NCI-H774 (cell line): ENCODE measurements at places on chromosomes 2 and 18.

DNA sequence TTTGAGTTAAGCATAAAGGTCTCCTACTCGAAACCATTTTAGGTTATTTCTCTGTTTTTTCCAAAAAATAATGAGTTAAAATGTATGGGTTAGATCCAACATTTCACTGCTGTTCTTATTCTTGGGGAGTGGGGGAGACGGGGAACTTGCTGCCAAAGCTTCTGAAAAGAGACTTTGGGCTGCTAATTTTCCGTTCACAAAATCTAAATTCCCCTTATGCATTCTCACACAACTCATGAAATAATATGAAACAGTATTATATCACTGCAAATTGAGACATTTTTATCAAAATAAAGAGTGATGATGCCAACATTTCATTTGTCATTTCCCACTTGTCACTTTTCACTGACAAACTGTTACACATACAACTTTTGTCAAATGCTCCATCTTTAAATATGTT lies 7.8 kb downstream of the SATB2 start:
- no peak for DNase-seq

DNA sequence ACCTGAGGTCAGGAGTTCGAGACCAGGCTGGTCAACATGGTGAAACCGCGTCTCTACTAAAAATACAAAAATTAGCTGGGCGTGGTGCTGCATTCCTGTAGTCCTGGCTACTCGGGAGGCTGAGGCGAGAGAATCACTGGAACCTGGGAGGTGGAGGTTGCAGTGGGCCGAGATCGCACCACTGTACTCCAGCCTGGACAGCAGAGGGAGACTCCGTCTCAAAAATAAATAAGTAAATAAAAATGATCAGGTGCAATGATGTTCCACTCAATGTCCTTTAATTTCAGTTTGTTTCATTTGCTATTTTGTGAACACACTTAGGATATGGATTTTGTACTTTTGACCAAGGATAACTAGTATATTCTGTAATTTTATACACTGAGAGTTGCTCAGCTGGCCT lies 9.3 kb downstream of the HADHA start:
- no peak for DNase-seq

DNA sequence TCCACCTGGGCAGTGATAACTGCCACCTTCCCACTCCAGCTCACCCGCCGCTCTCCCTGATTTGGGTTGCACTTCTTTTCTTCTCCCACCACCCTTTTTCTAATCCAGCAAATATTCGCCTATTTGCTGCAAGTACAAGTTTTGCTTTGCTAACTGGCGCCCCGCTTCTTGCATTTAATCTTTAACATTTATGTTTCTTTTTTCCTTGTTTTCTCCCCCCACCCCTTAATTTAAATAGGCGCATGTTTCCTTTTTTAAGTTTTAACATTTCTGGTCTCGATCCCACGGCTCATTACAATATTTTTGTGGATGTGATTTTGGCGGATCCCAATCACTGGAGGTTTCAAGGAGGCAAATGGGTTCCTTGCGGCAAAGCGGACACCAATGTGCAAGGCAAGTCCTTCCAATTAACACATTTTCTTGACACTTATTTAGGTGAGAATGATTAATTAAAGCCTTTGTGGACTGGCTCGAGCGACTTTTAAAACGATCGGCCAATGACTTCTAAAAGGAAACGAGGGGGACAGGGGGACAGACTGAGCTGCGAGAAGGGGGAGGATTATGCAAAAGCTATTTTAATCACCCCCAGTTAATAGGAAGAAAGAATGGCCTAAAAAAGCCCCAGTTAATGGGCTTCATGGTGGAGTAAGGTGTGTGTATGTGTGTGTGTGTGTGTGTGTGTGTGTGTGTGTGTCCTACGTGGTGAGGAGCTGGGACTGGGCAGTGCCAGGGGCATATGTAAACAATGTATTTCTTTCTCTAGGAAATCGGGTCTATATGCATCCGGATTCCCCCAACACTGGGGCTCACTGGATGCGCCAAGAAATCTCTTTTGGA lies 1.6 kb downstream of the TBR1 start:
- no peak for DNase-seq

- DNase-seq, result no peak
These were observed 31.5 kb upstream of the NCKAP5 start for GRCh38 chr2:133599811-133600210.

DNA sequence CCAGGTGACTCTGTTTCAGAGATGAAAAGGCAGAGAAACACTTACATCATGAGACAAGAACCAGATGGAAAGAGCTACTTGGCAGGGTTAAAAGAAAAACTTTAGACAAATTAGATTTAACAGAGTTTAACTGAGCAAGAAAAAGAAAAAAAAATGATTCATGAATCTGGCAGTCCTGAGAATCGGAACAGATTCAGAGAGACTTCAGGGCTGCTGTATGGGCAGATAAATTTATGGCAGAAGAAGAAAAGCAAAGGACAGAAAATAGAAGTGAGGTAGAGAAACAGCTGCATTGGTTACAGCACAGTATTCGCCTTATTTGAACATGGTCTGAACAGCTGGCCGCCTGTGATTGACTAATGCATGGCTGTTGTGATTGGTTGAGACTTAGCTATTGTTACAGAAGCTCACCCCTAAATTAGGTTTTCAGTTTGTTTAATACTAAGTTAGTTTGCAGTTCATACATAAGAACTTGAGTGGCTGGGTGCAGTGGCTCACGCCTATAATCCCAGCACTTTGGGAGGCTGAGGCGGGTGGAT lies 43.0 kb upstream of the RHOB start:
- DNase-seq, result no peak
